GM23338 (cell line): ENCODE measurements at places on chromosomes 1 and 21. TPM values are rescaled to one million over a fixed set of nuclear protein-coding genes. Genes with fewer than 3 reads are reported as not detected.

The BSND gene
- 0.47 and 1.4 TPM in 2 replicates for total RNA-seq

The AADACL3 gene
- 1.5 and 2.1 TPM in 2 replicates for total RNA-seq

The REN gene
- not detected in 2 replicates for total RNA-seq

The TGFB2 gene
- total RNA-seq, result 0.19 and 1.4 TPM in 2 replicates

The C2CD4D gene
- total RNA-seq, result 0.35 TPM in 1 of 2 replicates, not detected in the other

The ATXN7L2 gene
- total RNA-seq, result 9.4 and 9.9 TPM in 2 replicates

The LCE4A gene
- not detected in 2 replicates for total RNA-seq

The PBX1 gene
- 84.2 and 104 TPM in 2 replicates for total RNA-seq

The CCDC27 gene
- 0.45 TPM in 1 of 2 replicates, not detected in the other for total RNA-seq

The DIO1 gene
- not detected in 2 replicates for total RNA-seq

The VHLL gene
- total RNA-seq, result not detected in 2 replicates

The FAM43B gene
- total RNA-seq, result 3.0 and 3.6 TPM in 2 replicates

- DNase-seq, result no peak
Observed at GRCh38 chr1:227068883-227069282, 128.8 kb downstream of the COQ8A start.

DNA sequence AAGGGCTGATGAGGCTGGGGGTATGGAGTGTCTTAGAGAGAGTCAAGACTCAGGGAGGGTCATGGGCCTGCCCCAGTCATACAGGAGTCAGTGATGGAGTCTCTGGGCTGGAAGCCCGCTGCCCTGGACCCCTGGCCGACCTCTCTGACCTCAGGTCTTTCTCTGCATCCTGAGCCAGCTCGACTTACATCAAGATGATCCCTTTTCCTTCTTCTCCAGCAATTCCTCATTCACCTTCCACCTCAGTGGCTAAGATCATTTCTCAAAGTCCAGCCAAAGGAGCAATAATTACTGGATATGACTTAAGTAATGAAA is 308.6 kb downstream of the MATN1 start:
- DNase-seq, result no peak

- DNase-seq, result no peak
Observed at GRCh38 chr1:19066248-19066873, 109.9 kb upstream of the IFFO2 start.

- no peak for DNase-seq
Observed at GRCh38 chr1:234845097-234845660, 235.2 kb upstream of the IRF2BP2 start.

DNA sequence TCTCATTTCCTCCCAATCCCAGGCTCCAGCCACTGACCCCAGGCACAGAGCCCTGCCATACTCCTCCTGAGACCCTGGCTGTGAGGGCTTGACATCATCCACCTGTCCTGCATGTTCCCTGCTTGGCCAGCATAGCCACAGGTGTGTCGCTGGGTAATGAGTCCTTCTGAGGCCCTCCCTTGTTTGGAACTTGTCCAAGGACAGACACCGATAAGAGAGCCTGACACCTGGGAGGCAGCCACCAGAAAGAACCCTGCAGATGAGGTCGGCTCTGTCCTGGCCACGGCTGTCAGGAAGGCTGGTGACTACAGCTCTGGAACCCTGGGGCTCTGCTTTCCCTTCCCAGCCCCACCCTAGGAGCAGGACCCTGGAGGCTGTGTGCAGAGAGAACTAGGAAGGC is 34.6 kb downstream of the TMEM63A start:
- no peak for DNase-seq

- DNase-seq, result no peak
Observed at GRCh38 chr1:236718328-236718727, 32.0 kb downstream of the ACTN2 start.

DNA sequence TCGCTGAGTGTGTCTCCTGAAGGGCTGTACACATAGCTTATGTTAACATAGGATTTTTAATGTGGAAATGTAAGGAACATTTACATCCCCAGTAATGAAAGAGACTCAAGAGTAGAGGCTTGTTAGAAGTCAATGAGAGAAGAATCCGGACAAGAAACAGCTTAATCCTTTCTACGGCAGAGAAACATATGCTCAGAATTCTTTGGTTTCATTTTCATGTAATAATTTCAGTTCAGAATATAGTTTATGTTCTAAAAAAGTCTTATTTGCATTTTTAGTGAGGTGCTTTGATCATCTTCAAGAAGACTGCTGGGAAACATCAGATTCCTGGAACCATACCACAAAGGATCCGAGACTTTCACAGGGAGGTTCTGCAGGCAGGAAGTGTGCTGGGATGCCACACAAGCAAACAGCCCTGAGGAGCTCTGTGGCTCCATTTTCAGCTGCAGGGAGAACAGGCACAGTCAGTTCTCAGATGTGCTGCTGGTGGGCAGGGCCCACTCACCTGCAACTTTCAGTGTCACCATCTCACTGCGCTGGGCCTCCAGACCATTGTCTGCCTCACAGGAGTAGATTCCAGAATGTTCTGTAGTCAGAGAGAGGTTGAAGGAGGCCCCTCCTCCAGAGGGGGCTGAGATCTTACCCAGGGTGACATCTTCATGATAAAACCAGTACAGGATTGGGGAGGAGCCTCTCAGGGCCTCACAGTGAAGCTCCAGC is 28.4 kb downstream of the FCRL5 start:
- no peak for DNase-seq

DNA sequence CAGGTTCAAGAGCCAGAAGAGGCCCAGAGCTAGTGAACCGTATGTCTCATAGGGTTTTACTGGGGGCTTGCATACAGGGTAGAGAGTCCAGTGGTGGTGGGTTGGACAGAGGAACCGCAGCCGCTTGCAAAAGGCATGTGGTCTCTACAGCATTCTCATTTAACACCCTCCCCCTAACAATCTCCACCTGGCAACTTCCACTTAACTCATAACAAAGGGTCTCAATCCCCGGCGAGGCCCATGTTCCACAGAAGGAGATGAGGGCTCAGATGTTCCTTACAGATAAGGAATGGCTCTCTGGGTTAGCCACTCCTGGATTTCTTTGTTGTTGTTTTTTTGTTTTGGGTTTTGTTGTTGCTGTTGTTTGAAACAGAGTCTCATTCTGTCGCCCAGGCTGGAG is 106.1 kb downstream of the APP start:
- peak; percentile 65 for DNase-seq

GRCh38 chr1:27864264-27864895 is 8.0 kb upstream of the THEMIS2 start:
- DNase-seq, result no peak

DNA sequence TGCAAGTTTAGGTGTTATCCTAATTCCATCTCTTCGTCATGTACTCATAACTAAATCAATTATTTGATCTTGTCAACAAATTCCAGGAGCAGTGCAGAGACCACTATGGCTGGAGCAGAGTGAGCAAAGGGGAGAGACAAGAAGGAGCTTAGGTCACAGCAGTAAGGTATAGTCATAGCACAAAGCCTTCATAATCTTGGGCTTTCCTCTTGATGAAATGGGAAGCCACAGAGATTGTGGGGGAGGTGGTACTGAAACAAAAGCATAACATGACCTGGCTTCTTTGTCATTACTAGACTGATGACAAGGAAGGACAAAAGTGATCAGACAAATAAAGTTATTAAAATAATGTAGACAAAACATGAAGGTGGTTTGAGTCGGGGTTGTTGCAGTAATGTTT is 60.1 kb upstream of the PTGS2 start:
- no peak for DNase-seq

DNA sequence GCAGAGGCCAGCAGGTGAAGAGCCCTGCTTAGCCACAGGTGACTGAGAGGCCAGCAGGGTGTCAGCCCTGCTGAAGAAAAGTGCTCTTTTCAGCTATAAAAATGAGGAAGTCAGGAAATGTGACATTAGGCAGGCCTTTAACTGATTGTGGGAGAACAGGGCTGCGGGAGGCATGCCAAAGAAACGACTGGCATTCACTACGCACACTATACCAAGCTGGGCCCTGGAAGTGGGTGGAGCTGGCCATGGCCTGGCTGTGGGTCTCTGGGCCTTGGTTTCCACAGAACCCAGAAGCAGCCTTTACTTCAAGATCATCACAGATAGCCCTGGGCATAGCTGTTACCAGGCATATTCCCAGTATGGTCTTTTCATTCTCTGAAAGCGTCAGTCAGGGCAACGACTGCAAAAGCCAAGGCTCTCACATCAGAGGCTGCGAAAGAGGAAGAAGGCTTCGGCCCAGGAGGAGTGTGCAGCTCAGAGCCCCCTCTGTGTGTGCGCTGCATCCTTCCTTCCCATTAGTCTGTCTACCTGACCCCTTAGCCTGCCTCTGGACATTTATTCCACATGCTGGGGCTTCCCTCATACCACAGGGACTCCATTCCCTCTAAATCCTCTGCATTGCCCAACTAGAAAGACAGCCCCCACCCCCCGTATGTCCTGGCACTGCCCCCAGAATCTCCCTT is 14.3 kb downstream of the SLC2A1 start:
- no peak for DNase-seq

- no peak for DNase-seq
Observed at GRCh38 chr1:9877962-9878361, 32.1 kb downstream of the CTNNBIP1 start.

- DNase-seq, result no peak
Observed at GRCh38 chr1:184888505-184888904, 85.8 kb downstream of the NIBAN1 start.

- DNase-seq, result no peak
Observed at GRCh38 chr21:25944672-25945213, 210.0 kb downstream of the GABPA start.

DNA sequence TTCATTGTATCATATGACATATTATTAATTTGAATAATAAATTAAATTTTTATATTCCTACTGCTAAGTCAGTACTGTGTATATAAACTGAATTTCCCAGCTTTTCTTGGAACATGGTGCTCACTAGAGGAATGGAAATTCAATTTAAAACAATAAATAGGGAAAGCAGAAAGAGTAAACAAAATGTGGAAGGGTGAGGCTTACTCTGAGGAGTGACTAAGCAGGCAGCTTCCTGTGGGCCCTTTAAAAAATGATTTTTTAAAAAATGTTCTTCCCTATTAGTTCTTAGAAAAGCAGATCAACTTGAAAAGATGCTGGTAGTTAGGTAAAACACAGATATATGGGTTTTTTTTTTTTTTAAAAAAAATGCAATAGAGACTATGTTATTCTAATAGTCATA is 49.5 kb upstream of the S1PR1 start:
- no peak for DNase-seq

GRCh38 chr1:167109125-167109524 is 15.2 kb downstream of the STYXL2 start:
- no peak for DNase-seq

GRCh38 chr1:235972311-235972689 is 92.6 kb downstream of the NID1 start:
- no peak for DNase-seq

DNA sequence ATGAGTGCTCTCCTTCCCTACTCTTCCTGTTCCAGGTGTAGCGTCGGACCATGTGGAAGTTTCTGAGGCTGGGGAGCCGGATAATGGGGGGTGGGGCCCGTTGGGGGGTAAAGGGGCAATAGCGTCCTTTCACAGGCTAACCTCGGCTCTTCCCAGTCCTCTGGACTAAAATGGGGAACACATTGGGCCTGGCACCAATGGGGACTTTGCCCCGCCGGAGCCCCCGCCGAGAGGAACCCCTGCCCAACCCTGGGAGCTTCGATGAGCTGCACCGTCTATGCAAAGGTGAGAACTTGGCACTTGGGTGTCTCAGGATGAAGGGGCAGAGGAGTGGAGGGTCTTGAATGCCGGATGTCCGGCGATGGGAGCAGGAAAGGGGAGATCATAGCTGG is 456 bp downstream of the TOMM40L start:
- peak; percentile 21 for DNase-seq

DNA sequence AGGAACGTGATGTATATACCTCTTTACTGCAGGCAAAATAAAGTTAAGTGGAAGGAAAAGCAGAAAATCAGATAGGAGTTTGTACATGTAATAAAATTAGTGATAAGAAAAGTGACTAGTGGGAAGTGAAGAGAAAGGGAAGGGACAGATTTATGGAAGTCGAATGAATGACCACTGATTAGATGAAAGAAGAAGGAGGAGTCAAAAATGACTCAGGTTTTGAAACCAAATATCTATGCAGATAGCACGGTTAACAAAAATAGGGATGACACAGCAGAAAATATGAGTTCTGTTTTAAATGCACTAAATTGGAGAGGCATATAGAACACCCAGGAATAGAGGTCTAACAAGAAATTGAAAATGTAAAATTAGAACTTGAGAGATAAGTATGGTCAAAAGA is 128.0 kb downstream of the HMCN1 start:
- DNase-seq, result no peak

DNA sequence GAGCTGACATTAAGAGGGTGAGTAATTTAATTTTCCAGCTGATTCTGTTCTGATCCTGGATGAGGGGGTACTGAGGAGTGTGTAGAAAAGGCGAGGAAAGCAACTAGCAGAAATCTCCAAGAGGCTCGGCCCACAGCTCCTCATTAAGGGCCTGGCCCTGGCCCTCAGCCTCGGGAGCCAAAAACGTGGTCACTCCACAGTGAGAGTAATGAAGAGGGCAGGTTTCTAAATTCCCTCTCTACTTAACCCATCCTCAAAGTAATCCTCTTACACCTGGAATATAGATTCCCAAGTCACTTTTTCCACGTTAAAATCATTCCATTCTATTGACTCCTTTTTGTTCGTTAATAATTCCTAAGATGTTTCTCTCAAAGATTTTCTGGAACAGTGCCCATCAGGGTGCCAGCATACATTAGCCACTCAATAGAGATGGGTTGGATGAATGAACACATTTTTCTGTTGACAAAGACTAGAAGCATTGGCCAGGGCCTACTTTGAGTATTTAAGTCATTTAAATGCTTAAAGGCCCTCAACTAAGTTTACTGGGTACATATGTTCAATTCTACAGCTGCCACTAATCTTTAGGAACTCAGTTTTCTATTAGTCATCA is 1.1 kb upstream of the COL11A1 start:
- peak; percentile 30 for DNase-seq

GRCh38 chr21:26280775-26281174 is 110.2 kb upstream of the APP start:
- peak; percentile 11 for DNase-seq

GRCh38 chr1:10674700-10675609 is 121.5 kb downstream of the CASZ1 start:
- no peak for DNase-seq
